Activated CD4-positive, alpha-beta T cell treated with anti-CD3 and anti-CD28 coated beads for 36 hours (primary cell): ENCODE measurements at places on chromosomes 1 and 21. TPM values are rescaled to one million over a fixed set of nuclear protein-coding genes. Genes with fewer than 3 reads are reported as not detected.

- DNase-seq = no peak
Measured at GRCh38 chr1:225944387-225944786, 3.4 kb upstream of the LEFTY2 start.

- peak; percentile 25 for DNase-seq
Measured at GRCh38 chr1:117615474-117615873, 9.6 kb downstream of the TENT5C start.

DNA sequence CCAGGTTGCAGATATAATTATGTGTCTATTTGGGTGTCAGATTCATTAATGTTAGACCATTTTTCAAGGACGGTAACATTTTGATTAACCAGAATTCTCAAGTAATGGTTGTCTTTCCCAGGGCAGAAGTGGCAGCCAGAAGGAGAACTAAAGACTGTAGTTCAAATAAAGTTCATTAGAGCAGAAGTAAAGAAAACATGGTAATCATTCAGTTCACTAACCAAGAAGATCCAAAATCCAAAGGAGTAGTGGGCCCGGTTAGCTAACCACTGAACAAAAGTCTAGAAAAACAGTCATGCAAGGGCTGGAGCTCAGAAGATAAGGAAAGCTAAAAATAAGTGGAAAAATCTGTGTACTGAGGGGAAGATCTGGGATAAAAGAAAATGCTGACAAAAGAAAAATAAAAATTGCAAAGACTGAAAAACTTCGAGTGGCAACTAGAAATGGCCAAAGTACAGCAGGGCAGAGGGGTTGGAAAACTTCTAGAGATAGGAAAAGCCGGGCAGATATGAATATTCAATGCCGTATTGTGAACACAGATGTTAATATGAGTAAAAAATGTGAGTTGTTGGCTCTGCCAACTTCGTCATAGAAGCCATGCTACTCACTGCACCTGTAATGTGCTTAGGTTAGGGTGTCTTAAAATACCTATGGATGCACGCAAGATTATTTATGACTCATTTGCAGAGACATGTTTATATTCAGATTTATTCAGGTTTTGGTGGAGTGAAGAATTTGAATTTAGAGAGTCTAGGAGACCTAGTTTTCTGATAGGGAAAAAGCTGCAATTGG is 925.9 kb downstream of the LTN1 start:
- no peak for DNase-seq

GRCh38 chr1:173253046-173253445 is 45.9 kb upstream of the TNFSF4 start:
- DNase-seq = no peak

The RNU1-1 gene
- 1,573 TPM for total RNA-seq

The C1QC gene
- total RNA-seq = not detected
